ENCODE measurements at places on chromosomes 4 and X.

DNA sequence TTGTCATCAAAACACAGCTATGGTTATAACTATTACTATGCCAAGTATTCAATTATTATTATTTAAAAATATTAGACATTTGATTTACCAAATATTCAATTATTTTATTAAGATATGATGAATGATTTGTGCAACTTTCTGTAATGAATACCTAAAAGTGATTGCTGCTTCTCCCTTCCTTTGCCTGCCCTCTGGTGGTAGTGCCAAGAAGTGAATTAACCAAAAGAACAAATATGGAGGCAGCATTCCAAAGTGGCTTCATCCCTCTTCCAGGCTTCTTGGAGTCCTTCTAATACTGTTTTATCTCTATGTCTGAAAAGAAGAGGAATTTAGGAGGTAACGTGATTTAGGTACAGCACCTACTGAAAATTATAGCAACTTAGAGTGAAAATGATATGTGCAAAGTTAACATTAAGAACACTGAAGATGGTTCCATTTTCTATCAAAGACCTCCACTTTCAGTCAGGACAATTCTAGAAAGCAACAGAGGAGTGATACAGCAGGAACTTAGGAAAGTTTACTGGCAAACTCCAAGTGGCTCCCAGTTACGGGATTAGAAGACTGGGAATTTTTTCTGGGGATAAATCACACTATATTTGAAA lies 43.0 kb downstream of the ENPEP start:
- DNase-seq = peak; percentile 16

DNA sequence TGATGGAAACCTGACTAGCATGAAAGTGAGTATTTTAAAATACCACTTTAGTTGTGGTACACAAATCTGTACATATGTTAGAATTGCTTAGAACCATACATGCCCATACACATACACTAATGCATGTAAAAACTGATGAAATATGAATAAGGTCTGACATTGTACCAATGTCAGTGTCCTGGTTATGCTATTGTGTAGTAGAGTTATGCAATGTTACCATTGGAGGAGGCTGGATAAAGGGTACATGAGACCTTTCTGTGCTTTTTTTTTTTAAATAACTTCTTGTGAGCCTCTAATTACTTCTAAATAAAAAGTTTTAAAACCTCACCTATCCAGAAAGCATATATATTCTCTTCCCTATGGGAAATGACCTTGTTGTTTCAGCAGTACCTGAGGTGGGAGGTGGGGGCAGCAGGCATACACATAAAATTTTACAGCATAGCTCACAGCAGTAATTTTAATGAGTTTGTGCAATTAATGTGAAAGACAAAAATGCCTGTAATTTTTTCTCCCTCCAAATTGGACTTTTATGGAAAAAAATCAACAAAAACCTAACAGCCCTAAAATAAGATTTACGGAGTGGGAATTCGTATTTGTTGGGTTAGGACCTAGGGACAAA lies 97.6 kb downstream of the RAP1GDS1 start:
- DNase-seq = no peak

DNA sequence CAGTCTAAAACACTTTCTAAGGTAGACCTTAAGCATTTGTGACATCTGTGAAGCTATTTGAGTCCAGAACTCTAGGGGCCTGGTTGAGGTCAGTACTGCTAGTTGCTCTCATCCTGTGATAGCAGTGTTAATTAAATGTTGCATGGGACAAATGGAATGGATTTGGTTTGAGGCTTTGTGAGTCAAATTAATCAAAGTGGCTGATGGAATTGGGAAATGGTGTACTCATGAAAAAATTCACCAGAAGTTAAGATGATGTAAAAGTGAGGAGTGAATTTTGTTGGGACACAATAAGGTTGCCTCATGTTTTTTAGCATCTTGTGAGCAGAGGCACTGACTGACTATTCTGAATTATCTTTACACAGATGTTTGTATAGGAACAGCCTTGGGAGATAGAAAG lies 99.2 kb upstream of the ARSJ start:
- no peak for DNase-seq

GRCh38 chrX:104854188-104854587 lies 288.2 kb downstream of the IL1RAPL2 start:
- no peak for DNase-seq

- no peak for DNase-seq
Observed at GRCh38 chr4:1900087-1900433, 28.9 kb downstream of the NSD2 start.

GRCh38 chr4:707929-708630 lies 2.4 kb downstream of the PCGF3 start:
- DNase-seq = no peak

- no peak for DNase-seq
Observed at GRCh38 chr4:181760560-181760959, 482.6 kb upstream of the TENM3 start.

DNA sequence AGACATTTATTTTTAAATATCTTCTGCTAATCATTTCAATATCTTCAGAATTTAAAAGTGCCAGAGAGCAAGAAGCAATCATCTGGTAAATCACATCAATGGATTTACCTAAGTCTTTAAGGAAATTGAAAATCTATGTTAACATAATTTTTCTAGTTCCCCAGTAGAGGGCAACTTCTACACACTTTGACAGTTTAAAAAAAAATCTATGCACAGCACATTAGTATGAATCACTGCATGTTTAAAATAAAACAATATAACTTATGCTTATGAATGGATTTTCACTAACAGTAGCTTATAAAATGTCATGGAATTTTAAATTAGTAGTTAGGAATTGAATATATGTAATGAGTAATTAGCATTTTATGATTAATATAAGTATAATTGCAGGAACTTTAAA lies 126.5 kb downstream of the REELD1 start:
- DNase-seq = no peak

GRCh38 chr4:95439071-95439470 lies 109.7 kb downstream of the UNC5C start:
- no peak for DNase-seq

- DNase-seq = peak; percentile 29
Observed at GRCh38 chrX:9465380-9466123, 694 bp downstream of the TBL1X start.

DNA sequence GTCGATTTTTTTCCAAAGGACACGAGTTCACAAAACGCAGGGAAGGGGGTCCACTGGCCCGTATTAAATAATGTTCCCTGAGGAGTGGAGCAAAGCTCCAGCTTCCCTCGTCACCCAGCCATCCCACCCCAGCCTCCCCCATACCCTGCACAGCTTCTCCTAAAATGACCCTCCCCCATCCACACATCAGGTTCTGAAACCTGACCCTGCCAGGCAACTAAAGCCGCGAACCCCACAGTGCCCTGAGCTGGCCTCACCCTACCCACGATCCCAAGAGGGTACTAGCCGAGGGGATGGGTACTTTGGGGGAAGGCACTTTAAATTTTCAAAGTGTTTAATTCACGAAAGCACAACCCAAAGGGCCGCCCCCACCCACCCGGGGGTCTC lies 634 bp downstream of the APOO start:
- DNase-seq = no peak

DNA sequence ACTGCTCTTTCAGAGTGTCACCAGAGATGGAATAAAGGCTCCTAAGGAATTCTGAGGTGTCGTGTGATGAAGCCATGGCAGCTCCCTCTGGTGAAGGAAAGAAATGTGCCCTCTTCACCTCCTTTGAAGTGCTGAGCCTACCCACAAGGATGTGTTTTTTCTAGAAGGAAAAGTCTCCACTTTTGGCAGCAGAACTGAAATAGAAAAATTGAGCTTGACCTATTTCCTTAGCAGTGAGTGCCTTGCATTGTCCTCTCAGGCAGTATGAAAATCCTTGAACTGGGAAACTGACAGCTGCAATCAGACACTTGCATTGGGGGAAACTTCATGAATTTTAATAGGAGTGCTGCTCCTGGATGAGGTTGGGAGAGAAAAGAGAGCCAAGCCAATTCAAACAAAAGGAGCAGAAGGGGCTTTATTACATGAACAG lies 95.2 kb downstream of the DCLK2 start:
- DNase-seq = no peak

GRCh38 chr4:121358473-121358872 lies 22.3 kb downstream of the QRFPR start:
- DNase-seq = no peak

All from T-helper 9 cell (primary cell).